Activated naive CD4-positive, alpha-beta T cell treated with anti-CD3 and anti-CD28 coated beads, Interleukin-2, amount 10 ng/mL, durations not matched to agents 5 hours and 36 hours (primary cell): ENCODE measurements at places on chromosomes 16 and 17. TPM values are rescaled to one million over a fixed set of nuclear protein-coding genes. Genes with fewer than 3 reads are reported as not detected.

The GUCY2D gene
- total RNA-seq = not detected

The UTS2R gene
- 0.20 TPM for total RNA-seq

The CHP2 gene
- not detected for total RNA-seq

The SPECC1 gene
- total RNA-seq = 4.4 TPM

The PTGES3L gene
- total RNA-seq = 0.38 TPM

The SALL1 gene
- total RNA-seq = not detected

The TM4SF5 gene
- not detected for total RNA-seq

The UQCRC2 gene
- 195 TPM for total RNA-seq

The MT4 gene
- total RNA-seq = not detected

The PRR15L gene
- total RNA-seq = not detected
